NCI-H1105 (cell line): ENCODE measurements at places on chromosomes 5 and 9.

- no peak for DNase-seq
These were observed 241.4 kb downstream of the PBX3 start for GRCh38 chr9:125988479-125989050.

- no peak for DNase-seq
These were observed 50.0 kb upstream of the NUDT12 start for GRCh38 chr5:103612545-103612944.

- no peak for DNase-seq
These were observed 101.6 kb upstream of the CPEB4 start for GRCh38 chr5:173786286-173787187.

DNA sequence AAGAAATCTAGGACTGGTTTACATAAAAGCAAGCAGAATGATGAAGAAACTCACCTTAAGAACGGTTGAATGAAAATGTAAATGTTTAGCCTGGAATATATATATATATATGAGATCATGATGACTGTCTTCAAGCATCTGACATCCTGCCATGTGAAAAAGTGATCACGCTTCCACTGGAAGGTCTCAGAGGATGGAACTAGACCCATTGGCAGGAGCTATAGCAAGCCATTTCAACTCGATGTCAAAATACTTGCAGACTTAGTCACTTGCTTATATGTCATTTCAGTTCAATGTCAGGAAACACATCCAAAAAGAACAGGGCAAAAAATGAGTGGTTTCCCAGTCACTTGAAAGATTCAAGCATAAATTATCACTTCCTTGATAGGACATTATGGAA is 22.2 kb upstream of the TMEM161B start:
- no peak for DNase-seq

- peak; percentile 37 for DNase-seq
These were observed 111.7 kb upstream of the PCAT7 start for GRCh38 chr9:94443032-94443722.

DNA sequence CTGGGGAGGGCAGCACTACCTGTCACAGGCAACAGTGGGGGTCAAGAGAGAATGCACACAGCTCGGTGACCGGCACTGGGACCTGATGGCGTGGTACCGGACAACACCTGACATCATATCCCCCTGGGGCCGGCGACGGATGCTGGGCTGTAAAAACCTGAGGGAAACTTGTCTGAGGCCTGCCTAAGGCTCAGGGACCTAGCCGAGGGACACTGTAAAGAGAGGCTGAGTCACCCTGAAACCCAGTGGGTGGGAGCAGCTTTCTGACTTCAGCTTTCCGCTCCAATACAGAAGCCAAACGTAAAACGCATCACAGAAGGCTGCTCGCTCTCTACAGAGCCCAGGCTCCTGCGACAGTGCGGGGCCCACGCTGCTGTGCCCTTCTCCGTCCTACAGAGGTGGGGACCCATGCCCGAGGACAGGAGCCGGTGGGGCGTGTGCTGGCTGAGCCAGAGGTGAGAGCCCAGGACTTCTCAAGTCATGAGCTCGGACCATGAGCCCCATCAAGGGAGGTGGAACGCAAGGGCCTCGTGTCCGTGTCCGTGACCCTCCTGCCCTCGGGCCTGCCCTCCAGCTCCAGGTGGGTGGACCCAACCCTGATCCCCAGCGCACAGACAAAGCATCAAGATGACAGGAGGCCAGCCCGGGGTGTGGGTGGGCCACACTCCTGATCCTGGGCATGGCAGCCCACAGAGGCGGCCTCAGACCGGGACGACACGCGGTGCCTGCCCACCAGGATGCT is 5.3 kb downstream of the RALGDS start:
- no peak for DNase-seq

DNA sequence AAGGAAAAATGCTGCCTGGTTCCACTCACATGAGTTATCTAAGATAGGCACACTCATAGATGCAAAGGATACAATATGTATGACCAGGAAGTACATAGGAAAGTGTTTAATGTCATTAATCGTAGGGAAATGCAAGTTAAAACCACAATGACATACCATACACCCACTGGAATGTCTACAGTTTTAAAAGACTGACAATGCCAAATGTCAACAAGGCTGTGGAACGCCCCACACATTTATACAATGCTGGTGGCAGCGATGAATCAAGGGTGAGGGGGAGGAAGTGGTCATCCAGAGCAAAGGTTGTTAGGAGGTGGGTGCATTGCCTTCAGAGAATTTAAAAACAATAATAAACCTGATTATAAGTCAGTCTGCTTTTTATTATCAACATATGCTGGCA is 437.8 kb downstream of the ARHGEF28 start:
- DNase-seq = no peak

- DNase-seq = no peak
These were observed 80.2 kb downstream of the MYO10 start for GRCh38 chr5:16855898-16856297.

DNA sequence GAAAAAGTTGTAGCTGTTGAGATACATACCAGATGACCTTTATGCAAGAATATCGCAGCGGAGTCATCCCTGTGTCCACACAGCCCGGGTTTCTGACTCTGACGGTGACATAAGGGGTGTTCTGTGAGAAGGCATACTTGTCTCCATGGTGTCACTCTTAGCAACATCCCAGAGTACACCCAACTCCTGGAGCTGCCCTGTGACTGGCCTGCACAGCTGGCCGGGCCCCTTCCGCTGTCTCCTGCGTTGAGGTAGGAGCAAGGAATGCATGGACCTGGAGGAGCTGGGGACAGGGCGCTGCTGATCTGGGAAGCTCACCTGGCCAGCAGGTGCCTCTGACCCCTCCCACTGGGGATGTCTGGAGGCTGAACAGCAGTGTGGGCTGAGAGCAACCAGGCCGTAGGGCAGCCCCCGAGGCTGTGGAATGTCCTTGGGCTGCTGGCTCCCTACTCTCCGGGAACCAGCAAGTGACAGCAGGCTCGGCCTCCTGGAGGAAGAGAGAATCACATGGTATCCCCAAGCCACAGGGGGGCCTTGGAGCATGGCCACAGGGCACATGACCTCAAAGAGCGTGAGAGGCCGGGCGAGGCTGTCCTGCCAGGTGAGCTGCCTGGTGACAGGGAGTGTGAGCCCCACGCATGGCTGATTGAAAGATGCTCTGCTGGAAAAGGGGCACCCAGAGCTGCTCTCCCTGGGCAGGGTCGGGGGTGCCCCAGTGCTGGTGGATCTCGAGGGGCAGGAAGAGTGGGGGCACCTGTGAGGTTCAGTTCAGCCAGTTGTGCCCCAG is 113.4 kb downstream of the MRPL36 start:
- DNase-seq = no peak

DNA sequence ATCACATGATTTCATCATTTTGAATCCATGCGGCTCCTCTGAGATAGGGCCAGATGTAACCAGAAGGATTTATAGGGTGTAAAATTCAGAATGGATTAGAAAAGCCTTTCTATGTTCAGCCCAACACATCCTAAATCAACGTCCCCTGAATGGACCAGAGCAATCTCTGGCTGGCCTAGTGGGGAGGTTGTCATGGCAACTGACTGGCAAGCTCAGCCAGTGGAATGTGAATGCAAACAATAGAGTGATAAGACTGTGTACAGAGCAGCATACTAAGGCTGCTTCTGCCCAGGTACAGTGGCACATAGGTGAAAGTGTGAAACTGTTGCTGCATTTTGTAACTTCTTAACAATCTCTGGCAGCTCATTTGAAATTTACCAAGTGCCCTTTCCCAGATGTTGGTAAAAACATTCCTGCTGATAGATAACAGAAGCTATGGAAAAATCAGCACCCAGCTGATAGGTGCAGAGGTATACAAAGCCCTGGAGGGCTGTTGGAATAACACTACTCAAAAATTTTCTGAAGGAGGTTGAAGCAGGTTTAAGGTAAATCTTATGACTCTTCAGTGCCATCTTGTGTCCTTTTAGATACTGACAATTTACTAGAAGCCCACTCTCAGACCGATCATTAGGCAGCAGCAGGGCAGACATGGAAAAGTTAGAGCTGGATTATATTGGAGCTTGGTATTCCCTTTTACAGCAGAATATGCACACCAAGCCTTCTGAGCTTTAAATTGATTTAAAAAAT is 267.2 kb downstream of the RAB3C start:
- no peak for DNase-seq
